ENCODE measurements at places on chromosomes 12 and 14. TPM values are rescaled to one million over a fixed set of nuclear protein-coding genes. Genes with fewer than 3 reads are reported as not detected.

The DAO gene
- 4.9 TPM for total RNA-seq

The PLCZ1 gene
- total RNA-seq: not detected

The KERA gene
- not detected for total RNA-seq

The PIP4K2C gene
- 63.5 TPM for total RNA-seq

DNA sequence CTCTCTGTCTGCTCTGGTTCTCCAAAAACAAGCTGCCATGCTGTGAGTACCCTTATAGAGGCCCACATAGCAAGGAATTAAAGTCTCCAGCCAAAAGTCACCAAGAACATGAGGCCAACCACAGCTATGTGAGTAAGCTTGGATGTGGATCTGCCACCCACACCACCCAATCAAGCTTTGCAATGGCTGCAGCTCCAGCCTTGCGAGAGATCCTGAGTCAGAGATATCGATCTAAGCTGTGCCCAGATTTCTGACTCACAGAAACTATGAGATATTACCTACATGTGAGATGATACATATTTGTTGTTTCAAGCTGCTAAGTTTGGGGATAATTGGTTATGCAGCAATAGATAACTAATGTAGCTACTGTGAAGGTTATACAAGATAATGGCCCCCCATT lies 15.5 kb upstream of the TMEM233 start:
- no peak for DNase-seq

GRCh38 chr12:71157601-71158233 lies at the start of gene TSPAN8:
TSS of gene TSPAN8 (minus strand) at chr12:71157999. CDS start at chr12:71157678, 321 bp downstream.
- DNase-seq: peak; percentile 82

- no peak for DNase-seq
Measured at GRCh38 chr14:104664588-104664987, 24.8 kb upstream of the INF2 start.

The PAH gene
- not detected for total RNA-seq

DNA sequence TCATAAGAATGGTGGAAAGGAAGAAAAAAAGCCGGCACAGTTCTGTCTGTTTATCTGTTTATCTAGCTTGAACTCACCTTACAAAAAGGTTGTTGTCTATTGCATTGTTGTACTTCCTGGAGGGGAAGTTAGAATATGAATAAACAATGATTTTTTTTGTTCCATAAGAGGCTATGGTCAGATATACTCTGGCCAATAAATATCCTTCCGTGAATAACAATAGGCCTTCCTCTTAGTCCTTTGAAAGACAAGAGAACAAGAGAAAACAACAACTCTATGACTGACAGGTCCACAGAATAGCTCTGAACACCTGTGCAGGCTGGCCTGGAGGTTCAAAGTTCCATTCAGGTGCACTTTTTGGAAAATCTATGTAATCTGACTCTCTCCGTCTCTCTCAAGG lies 192.8 kb upstream of the KRR1 start:
- no peak for DNase-seq

The IL22 gene
- not detected for total RNA-seq

- DNase-seq: no peak
Measured at GRCh38 chr12:96698965-96699364, 208.1 kb upstream of the NEDD1 start.

DNA sequence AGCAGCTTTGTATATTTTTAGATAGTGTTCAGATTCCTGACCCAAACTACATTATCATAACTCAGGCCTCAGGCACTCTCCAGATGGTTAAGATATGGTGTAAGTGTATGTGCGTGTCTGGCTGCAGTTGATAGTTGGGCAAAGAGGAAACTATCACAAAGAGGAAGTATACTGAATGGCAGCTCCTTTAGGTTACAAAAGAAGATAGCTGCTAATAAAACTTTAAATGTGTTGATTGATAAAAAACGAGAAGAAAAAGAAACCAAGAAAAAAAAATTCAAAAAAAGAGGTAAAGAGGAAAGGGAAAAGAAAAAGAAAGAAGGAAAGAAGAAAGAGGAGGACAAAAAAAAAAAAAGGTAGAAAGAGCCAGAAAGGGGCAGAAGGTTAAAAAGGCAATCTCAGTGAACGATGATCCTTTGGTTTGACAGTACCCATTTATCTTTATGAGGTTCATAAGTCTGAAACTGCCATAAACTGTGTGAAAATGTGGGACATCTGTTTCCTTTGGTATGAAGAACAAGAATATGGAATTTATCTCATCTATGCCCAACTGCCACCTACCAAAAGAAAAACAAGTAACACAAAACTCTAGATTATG lies 42.2 kb downstream of the TAOK3 start:
- DNase-seq: no peak

The DERA gene
- total RNA-seq: 72.1 TPM

DNA sequence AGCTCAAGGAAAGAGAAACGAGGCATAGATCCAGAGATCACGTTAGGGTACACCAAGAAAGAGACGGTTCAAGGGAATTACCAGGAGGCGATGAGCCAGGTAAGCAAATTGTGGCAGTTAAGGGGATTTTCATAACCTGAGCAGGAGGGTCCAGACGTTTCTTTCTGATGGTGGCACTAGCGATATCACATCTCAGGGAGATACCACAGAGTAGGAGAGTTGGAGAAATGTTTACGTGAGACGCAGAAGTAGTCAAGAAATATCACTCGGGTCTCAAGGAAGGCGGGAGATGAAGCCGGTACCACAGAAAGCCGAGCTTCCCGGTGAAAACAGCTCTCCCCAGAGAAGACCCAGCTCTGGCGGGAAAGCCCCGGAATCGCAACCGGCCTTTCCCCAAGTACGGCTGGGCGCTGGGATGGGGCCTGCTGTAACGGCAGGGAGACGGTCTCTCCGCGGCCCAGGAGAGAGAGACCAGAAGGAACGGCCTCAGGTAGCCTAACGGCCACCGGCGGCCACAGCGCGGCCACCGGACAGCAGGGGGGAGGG lies 485 bp downstream of the SENP1 start:
- DNase-seq: no peak

The TC2N gene
- 97.2 TPM for total RNA-seq

GRCh38 chr12:102702447-102703114 lies 214.5 kb downstream of the PAH start:
- peak; percentile 46 for DNase-seq

The NINJ2 gene
- 3.3 TPM for total RNA-seq

- DNase-seq: no peak
Measured at GRCh38 chr14:28577187-28577586, 189.4 kb upstream of the FOXG1 start.
